AML-193 (cell line): ENCODE measurements at places on chromosomes 5 and 9.

DNA sequence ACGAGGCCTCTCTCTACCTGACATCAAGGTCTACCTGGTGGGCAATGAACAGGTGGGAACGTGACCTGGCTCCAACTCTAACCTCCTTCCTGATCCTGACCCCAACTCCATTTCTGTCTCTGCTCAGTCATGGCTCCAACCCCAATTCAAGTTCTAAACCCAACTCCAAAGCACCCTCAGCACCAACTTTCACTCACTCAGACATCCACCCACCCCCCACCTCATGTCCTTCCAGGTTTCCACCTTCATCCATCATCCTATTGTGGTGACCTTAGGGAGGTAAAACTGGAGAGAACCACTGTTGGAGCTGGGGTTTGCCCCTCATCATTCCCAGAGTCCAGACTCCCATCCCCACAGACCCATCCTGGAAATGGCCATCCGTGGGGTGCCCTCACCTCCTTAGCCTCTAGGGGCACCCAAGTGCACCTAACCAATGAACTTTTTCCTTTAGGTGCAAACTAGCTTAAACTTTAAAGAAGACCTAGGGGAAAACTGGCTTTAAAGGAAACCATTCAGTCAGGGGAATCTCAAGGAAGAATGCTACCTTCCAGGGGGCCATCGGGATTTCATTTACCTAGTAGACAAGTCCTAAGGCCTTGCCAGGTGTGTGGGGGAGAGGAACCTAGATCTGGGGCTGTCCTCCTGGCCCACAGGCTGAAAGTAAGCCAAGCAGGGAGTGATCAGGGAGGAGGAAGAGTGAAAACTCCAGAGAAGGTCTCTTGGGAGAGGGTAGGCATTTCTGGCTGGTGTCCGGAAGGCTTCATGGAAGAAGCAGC, 11.3 kb downstream of the RGS14 start:
- peak; percentile 13 for DNase-seq

DNA sequence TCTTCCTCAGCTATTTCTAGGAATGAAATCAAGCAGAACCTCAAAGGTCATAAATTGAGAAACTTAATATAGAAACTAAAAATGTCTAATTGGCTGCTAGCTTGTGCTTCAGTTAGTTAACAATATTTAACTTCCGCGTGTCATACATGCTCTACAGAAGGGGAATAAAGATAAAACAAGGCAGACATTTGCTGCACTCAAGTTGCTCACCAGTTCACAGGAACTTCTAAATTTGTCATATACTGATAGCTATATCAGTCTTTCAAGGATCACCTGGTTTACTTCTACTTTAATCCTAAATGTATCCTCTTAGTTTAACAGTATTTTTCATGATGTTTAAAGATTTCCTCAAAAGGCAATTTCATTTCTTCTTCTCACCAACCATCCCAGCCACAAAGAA, 8.4 kb downstream of the CCNH start:
- DNase-seq, result no peak

DNA sequence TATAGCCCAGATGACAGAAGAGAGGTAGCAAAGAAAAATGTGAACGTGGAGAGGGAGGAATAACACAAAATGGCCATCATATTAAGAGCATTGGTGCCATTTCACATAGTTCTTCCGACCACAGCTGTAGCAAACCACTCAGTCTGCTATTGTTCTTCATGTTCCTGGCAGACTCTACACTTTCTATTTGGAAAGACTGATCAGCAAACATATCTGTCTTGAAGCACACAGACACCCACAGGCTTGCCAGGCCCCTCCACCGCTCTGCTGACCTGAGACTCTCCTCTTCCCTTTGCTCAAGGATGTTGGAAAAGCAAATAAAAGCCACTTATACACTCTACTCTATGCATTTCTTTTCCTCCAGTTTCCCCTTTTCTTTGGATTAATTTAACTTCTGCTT, 298.0 kb downstream of the FBXL7 start:
- DNase-seq, result no peak

GRCh38 chr9:129480227-129480626, 140.7 kb downstream of the C9orf50 start:
- DNase-seq, result no peak

- DNase-seq, result no peak
Observed at GRCh38 chr5:41243558-41243957, 30.2 kb upstream of the C6 start.

DNA sequence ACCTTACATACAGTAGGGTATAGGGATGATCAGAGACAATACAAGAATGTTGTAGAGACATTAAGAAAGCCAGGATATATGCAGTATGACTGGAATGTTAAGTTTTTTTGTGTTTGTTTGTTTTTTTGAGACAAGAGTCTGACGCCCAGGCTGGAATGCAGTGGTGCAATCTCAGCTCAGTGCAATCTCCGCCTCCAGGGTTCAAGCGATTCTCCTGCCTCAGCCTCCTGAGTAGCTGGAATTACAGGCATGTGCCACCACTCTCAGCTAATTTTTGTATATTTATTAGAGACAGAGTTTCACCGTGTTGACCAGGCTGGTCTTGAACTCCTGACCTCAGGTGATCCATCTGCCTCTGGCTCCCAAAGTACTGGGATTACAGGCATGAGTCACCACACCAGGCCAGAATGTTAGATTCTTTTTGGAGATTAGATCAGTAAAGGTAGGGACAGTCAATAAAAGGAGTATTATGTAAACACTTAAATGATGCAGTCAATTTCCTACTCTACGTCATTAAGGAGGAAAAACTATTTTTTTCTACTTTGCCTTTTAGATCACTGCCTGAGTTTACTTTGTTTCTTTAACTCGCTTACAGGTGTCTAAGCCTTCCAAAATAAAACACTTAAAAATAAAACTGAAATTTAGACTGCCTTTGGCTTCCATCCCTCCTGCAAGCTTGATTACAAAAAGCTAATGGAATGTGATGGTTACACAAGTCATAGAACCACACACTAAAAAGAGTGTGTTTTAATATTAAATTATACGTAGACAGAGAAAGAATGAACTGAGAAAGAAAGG, 6.8 kb upstream of the HNRNPA0 start:
- DNase-seq, result no peak

DNA sequence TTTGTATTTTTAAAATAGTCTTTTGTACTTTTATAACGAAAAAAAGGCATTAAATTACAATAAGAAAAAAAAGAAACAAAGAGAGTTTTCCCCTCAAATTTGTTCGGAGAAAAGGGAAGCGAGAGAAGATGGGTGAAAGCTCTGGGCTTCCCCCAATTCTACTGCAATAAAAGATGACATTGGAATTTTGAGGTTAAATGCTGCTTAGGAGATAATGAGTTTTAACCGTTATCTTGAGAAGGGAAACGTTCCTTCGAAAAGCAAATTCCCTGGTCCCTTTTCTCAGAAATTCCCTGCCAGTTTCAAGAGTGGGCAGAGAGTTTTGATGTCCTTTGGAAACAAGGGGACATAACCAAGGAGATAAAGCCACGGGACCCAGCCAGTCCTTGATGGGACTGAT, 18.4 kb upstream of the ERGIC1 start:
- DNase-seq, result no peak

- DNase-seq, result no peak
Observed at GRCh38 chr5:112002376-112002775, 245.4 kb upstream of the NREP start.
